ENCODE measurements at places on chromosomes 3 and 15.

DNA sequence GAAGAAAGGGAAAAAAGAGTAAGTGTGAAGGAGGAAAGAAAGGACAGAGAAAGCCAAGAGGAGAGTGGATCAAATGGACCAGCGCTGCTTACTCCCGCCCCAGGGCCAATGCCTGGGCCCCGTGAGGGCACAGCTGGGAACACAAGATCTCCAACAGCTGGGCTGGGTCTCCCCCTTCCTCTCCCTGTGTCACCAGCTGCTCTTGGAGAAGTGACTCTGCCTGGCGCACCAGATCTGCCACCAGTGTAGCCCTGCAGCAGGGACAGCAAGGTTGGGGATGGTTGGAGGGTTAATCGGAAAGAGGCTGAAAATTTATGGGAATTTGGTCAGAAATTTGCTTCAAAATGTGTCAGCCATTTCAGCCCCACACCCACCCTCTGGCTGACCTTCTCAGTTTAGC, 8.4 kb downstream of the CDAN1 start:
- peak; percentile 36 for DNase-seq

DNA sequence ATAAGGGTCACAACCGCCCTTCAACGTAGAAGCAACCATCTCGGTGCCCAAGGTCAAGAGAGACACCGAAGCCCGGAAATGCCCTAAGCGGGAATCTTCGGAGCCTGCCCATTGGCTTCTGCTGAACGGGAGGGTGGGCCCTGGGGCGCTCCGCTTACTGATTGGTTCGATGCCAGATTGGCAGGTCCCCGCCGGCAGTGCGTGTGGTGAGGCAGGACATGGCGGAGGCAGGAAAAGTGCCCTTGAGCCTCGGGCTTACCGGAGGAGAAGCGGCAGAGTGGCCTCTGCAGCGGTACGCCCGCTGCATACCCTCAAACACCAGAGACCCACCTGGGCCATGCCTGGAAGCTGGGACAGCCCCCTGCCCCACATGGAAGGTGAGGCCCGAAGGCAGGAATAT, at the start of gene REC114:
TSS of gene REC114 (plus strand) at position 197 of the 400 bp plus-strand sequence. CDS start at position 219, 22 bp downstream.
- DNase-seq = no peak

DNA sequence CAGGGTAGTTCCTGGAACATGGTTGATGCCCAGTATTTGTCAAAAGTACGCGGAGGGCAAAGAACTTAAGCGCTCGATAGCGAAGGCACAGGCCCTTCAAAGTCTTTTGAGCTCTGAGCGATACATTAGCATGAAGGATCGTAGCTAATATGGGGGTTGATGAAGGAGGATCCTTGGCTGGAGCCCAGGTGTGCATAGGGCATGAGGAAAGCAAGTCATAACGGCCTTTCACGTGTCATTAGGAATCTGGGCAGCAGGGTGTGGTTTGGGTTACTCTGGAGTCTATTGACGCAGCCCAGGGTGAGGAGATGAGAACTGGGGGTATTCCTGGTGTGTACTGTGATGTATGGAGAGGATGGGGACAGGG, 31.7 kb downstream of the SPINK8 start:
- DNase-seq = peak; percentile 24

DNA sequence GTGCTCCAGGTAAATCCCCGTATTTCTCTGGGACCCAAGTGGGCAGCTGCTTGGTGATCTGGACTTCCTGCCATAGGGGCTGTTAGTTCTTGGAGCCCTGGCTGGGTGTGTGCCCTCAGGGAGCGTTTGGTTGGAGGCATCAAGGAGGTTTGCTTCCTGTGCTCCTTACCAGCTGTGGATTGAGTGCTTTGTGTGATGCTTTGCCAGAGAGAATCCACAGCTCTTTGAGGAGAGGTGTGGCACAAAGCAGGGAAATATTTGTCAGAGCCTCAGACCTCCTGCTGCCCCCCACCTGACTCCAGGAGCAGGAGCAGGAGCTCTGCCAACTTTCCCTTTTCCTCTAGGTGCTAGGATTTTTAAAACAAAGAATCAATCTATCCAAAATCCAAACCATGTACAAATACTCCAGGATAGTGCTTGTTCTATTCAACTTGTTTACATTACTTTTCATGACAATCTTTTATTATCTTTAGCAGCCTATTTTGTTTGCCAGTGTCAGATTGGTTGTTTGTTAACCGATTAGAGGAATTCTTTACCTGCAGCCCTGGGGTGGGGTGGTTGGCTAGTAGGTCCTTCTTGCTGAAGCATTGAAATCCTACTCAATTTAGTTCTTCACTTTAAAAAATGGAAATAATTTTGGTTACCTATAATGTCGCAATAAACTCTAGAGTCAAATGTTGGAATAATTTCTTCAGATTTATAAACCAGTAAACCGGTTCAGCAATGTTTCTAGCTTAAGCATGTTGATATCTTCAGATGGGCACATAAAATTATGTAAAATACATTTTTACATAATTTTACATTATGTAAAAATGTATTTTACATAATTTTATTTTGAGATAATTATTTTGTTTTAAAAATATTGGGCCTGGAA, 2.5 kb downstream of the CTDSPL start:
- no peak for DNase-seq

DNA sequence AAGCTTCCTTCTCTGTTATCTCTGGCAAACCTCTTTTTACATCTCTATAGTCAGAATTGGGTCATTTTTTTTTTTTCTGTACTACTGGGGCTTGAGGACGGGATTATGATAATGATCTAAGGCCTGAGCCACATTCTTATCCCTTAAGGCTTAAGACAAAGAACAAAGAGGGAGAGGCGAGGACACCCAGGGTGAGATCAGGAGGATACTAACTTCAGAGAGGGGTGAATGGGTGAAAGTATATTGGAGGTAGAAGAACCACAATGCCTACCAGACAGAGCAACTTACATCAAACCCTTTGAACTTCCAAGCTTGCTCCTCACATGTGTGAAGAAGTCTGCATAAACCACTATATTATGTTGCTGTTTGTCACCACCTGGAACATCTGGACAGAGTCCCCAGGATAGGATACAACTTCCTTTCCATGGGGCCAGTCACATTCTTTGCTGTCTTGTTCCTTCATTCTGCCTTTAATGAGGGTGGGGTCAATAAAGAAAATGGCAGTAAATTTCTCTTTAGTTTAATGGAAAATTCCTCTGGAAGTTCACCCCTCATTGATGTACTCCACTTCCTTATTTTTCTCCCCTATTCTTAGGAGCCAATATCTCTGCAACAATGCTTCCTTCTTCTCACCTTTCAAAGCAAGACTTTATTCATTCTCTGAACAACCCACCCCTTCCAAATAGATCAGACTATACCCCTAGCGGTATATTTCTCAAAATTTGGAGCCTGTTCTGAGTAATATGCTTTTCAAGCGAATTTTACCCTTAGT, 9.1 kb upstream of the PDCD6IP start:
- no peak for DNase-seq

- DNase-seq = peak; percentile 50
These were observed at the start of gene C2CD4B for GRCh38 chr15:62165104-62165792. TSS of gene C2CD4B (minus strand) at chr15:62165285. CDS start at chr15:62164984, 301 bp downstream.

DNA sequence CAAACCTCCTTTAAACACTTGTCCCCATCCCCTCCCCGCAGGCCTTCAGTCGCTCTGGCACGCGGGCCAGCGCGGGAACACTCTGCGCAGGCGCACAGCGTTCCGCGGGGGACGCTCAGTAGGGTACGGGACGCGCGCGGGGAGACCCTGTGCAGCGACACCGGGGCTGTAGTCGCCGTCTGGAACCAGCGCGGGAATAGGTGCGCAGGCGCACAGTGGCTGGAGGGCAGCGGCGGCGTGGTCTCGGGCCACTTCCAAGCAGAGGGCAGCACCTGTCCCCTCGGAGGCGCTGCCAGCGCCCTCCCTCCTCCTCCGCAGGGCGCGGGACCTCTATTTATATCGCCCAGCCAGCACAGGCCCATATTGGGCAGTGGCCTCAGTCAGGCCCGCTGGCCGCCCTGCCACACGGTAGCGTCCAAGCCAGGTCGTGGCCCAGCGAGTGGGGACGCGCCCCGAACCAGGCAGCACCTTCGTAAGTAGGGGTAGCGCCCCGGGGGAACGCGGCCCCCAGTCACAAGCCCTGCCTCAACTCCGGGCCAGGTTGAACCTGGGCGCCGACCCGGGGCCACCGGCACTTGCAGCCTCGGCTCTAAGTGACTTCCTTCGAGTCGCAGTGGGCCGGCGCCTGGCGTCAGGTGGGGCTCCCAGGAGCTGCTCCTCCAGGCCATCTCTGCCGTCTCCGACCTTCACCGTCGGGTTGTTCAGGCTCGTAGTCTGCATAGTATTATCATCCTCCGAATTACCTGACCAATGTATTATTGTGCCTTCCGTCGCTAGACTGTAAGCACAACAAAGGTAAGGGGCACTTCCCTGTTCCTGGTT, at the start of gene KBTBD12:
TSS of gene KBTBD12 (plus strand) at position 118 of the 822 bp plus-strand sequence. CDS start 7,830 bp downstream, outside the sequence.
- peak; percentile 79 for DNase-seq

DNA sequence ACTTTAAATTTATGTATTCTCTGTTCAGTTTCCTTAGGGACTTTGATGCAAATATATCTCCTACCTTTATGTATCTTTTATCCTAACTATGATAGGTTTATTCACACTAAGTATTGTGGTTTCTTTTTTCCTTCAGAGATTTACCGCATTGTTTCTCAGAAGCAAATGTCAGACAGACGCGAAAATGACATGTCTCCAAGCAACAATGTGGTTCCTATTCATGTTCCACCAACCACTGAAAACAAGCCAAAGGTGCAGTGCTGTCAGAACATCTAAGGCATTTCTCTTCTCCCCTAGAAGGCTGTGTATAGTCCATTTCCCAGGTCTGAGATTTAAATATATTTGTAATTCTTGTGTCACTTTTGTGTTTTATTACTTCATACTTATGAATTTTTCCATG, 18.3 kb downstream of the RAB11A start:
- DNase-seq = no peak

DNA sequence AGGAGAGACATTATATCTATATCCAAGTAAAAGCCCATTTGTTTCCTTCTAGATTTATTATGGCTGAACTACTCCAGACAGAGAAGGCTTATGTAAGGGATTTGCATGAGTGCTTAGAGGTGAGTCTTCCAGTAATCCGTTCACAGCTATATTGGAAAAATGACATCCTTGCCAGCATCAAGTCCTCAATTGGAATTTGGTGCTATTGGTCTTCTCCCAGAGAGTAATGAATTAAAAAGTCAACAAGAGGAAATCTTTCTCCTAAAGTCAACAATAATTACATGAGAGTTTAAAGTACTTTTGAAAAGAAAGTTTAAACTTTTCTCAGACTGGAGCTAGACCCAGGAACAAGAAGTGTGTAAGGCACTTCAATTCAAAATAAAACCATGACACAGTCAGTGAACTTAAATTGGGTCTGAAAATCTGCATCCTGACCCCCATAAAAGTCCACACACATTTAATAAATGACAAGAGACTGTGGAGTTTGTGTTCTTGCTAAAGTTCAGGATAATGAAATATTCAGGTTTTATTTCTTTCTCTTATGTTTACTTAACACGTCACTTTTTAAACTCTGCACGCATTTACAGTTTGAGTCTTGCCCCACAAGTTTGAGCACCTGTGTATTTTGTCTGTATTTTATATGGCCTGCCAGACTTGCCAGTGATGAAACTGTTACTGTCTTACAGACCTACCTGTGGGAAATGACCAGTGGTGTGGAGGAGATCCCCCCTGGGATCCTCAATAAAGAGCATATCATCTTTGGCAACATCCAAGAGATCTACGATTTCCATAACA, 268.2 kb upstream of the UMPS start:
- no peak for DNase-seq

DNA sequence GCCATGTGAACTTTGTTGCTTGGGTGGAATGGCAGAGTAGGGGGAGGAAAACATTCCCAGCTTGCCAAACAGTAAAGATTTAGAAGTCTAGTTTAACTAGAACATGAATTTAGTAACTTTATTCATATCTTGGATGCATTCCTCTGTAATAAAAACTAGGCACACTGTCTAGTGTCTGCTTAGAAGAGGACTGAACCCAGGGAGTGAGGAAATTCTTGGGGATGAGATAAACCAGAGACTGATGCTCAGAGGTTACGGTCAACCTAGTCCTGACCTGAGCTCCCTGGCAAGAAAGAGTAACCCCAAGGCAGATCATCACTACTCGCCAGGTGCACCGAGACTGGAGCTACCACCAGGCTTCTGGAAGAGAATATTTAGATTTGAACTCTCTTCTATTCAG, 58.2 kb downstream of the SNRK start:
- DNase-seq = no peak

GRCh38 chr15:92586966-92587365, 68.6 kb downstream of the FAM174B start:
- DNase-seq = no peak

DNA sequence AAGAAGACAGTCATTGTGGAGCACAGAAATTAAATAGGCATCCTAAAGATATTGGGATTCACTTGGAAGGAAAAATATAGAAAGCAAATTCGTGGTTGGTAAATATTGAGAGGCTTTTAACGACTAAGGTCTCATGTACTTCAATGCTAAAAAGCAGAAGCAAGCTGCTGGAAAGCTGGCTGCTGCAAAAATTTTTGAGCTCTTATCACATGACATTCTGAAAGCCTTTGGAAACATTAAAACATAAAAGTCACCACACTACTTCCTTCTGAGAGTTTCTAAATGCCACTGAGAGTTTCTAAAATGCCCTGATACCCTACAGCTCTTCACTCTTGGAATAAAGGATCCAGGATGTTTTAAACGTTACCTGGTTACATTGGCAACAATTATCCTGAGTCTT, 39.0 kb upstream of the CBLB start:
- peak; percentile 29 for DNase-seq

- no peak for DNase-seq
These were observed 10.6 kb upstream of the VWA5B2 start for GRCh38 chr3:184218814-184219213.

GRCh38 chr15:78056714-78057269, 20.7 kb downstream of the TBC1D2B start:
- peak; percentile 65 for DNase-seq

DNA sequence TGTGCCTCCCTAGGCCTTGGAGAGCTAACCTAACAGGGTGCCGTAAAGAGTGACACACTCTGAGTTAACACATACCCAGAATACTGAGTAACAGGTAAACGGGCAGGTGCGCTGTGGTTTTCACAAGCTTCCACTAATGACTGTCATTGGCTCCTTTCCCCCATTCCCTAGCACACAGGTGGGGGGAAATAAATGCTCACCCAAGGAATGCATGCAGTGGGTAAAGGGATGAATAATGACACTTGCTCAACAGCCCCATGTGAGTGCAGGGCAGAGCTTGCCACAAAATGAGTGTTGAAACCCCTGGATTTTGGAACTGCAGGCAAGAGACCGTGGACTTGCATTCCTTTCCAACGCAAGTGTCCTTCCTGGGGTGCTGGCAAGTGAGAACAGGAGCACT, 57.6 kb downstream of the ADAMTS17 start:
- no peak for DNase-seq

GRCh38 chr3:19147905-19148767, at the start of gene KCNH8:
TSS of gene KCNH8 (plus strand) at chr3:19148510. CDS start at chr3:19148720, 210 bp downstream.
- DNase-seq = peak; percentile 20

All from femur (tissue), 1 donor.